ENCODE measurements at places on chromosomes 16 and 17.

GRCh38 chr17:59846394-59847165, 46.2 kb downstream of the TUBD1 start:
- DNase-seq: peak; percentile 76

GRCh38 chr16:88479793-88480760, 27.0 kb downstream of the ZFPM1 start:
- no peak for DNase-seq

DNA sequence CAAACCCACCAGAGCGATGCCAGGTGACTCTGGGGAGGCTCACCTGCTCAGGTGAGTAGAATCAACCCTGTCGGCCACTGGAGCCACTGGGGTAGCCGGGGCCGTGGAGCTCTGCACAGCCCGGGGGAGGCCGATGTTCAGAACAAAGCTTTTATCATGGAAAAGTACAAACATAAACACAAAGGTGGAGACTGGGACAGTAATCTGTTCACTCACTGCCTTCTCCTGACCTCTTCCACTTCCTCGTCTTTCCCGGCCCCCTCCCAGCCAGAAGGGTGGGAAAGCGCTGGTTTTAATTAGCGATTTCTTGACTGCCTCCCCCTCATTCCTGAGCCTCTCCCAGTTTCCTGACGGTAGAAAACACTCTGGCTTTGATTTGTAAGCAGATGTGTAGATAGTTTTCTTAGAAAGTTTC, 9.8 kb upstream of the TEX19 start:
- no peak for DNase-seq

DNA sequence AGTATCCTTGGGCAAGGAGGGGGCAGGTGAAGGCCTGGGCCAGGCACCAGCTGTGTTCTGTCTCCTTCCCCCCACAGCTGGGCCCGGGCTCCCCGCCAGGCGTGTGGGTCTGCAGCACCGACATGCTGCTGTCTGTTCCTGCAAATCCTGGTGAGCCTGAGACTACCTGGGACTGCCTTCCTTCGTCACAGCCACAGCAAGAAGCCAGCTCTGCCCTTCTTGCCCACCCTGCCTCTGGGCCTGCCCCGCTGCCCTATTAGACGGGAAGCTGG, 12.3 kb downstream of the FCSK start:
- no peak for DNase-seq

GRCh38 chr17:77905766-77906165, 52.7 kb upstream of the TNRC6C start:
- no peak for DNase-seq

- no peak for DNase-seq
These were observed 9.2 kb downstream of the PAFAH1B1 start for GRCh38 chr17:2602597-2603017.

- DNase-seq: no peak
These were observed 290.5 kb downstream of the CEP112 start for GRCh38 chr17:65901394-65901793.

GRCh38 chr16:24544640-24545039, 5.3 kb downstream of the RBBP6 start:
- no peak for DNase-seq

- DNase-seq: peak; percentile 80
These were observed at the start of gene TIMP2 for GRCh38 chr17:78925234-78925633. Gene TIMP2 (minus strand): TSS chr17:78925387. CDS start chr17:78925088, 299 bp downstream.

- DNase-seq: no peak
These were observed 199.0 kb downstream of the MSI2 start for GRCh38 chr17:57455063-57455914.

- DNase-seq: no peak
These were observed 586 bp downstream of the GLYR1 start for GRCh38 chr16:4846503-4846900.

DNA sequence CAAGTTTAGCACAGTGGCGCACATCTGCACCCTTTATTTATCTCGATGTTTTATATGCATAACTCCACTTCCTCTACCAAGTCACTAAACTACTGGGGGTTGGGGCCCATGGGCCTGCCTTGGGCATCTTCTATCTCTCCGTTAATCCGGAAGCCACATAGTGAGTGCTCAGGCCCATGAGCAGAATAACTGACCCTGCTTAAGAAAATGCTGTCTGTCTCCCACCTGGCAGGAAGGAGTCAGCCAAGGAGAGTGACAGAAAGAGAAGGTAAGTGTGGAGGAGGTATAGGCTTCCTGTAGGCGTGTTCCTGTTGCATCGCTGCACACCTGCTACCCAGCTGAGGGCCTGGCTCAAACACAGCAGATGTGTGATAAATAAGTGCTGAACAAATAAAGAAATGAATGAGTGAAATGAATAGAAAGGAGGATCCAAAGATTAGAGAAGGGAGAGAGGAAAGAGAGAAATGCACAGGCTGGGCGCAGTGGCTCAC, 320.1 kb downstream of the SLC39A11 start:
- DNase-seq: no peak

DNA sequence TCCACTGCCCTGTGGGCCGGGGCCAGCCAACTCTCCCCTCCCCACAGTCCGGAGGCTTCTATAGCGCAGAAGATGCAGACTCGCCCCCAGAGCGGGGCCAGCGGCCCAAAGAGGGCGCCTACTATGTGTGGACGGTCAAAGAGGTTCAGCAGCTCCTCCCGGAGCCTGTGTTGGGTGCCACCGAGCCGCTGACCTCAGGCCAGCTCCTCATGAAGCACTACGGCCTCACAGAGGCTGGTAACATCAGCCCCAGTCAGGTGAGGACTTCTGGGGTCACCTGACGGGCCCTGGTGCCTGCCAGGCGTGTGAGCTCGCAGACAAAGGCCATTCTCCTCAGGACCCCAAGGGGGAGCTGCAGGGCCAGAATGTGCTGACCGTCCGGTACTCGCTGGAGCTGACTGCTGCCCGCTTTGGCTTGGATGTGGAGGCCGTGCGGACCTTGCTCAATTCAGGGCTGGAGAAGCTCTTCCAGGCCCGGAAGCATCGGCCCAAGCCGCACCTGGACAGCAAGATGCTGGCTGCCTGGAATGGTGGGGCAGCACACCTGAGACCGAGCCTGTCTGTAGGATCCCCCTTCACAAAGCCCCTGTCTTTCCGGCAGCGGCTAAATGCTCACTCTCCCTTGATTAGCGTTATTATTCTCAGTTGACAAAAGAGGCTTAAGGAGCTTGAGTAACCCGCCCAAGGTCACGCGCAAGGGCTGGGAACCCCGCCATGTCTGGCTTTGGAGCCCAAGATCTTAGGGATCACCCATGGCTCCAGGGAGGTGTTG, 3.9 kb downstream of the SPATA20 start:
- peak; percentile 87 for DNase-seq

- DNase-seq: peak; percentile 54
These were observed 668 bp downstream of the USP36 start for GRCh38 chr17:78839762-78840529.

DNA sequence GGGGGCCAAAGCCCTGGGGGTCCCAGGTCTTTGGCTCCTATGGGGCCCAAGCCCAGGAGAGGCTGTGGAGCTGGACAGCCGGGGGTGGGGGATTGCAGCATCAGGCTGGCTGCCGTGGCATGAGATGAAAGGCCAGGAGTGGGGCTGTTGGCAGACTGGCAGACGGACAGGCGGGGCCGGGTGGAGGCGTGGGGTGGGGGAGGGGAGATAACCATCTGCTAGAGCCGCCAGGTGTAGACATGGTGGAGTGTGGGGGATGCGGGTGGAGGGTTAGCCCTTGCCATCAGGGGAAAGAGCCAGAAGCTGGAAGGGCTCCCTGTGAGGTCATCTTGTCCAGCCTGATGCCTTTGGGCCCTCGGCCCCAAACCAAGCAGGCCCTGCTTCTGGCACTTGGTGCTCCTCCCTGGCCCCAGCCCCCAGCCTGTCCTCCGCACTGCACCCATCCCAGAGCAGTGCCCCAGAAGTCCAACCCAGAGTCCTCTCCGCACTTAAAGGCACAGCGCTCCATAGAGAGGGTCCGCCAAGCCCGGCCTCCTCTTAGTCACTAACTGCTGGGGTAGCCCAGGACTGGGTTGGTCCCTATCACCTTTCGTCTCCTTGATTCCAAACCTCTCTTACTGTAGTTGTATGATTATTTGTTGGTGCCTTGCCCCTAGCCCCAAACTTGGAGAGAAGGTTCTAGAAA, 33.3 kb upstream of the DLX4 start:
- DNase-seq: no peak

- no peak for DNase-seq
These were observed 109.7 kb downstream of the C16orf95 start for GRCh38 chr16:87207509-87207908.

DNA sequence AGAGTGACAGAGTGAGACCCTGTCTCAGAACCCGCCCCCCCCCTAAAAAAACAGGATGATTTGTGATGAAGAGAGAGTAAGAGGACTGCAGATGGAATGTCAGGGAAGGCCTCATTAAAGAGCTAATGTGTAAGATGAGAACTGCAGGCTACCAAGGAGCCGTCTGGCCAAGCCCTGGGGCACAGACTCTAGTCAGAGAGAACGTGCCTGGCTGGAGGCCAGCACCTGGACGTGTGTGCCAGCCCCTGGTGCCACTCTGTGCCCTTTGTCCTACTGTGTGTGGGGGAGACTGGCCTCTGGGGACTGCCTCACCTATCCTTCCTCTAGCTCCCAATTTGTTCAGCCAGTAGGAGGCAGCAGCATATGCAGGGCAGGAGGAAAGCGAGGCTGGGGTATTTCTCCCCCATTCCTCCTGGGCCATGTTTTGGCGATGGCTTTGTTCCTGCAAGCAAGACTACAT, 37.1 kb downstream of the KNOP1 start:
- no peak for DNase-seq

GRCh38 chr16:68279726-68280558, 15.6 kb downstream of the SLC7A6 start:
- DNase-seq: no peak

All from HuH-7.5 (cell line).